Endothelial cell of coronary artery (primary cell): ENCODE measurements at places on chromosomes 6 and 20. TPM values are rescaled to one million over a fixed set of nuclear protein-coding genes. Genes with fewer than 3 reads are reported as not detected.

Gene CGA
- total RNA-seq, result not detected in 2 replicates

Gene ISM1
- total RNA-seq, result not detected in 2 replicates

Gene MYB
- total RNA-seq, result 0.09 and 0.19 TPM in 2 replicates

Gene SYCP2L
- total RNA-seq, result not detected in 2 replicates

Gene TMC2
- not detected in 2 replicates for total RNA-seq

Gene SYNDIG1
- total RNA-seq, result not detected in 2 replicates

Gene NR2E1
- total RNA-seq, result not detected in 2 replicates

Gene TLDC2
- total RNA-seq, result not detected in 2 replicates

Gene ZNF391
- total RNA-seq, result 0.54 and 0.66 TPM in 2 replicates

Gene OR2B3
- total RNA-seq, result not detected in 2 replicates

Gene CTAGE9
- not detected in 2 replicates for total RNA-seq

Gene DEFB123
- not detected in 2 replicates for total RNA-seq
